Fibroblast of lung (primary cell): ENCODE measurements at places on chromosomes 2 and 18.

- DNase-seq, result no peak
These were observed 241.9 kb upstream of the CNTNAP5 start for GRCh38 chr2:123783164-123783563.

GRCh38 chr2:178530131-178530530 lies 49.9 kb downstream of the PLEKHA3 start:
- DNase-seq, result no peak

- no peak for DNase-seq
These were observed 31.4 kb downstream of the MAP4K4 start for GRCh38 chr2:101728865-101729264.

DNA sequence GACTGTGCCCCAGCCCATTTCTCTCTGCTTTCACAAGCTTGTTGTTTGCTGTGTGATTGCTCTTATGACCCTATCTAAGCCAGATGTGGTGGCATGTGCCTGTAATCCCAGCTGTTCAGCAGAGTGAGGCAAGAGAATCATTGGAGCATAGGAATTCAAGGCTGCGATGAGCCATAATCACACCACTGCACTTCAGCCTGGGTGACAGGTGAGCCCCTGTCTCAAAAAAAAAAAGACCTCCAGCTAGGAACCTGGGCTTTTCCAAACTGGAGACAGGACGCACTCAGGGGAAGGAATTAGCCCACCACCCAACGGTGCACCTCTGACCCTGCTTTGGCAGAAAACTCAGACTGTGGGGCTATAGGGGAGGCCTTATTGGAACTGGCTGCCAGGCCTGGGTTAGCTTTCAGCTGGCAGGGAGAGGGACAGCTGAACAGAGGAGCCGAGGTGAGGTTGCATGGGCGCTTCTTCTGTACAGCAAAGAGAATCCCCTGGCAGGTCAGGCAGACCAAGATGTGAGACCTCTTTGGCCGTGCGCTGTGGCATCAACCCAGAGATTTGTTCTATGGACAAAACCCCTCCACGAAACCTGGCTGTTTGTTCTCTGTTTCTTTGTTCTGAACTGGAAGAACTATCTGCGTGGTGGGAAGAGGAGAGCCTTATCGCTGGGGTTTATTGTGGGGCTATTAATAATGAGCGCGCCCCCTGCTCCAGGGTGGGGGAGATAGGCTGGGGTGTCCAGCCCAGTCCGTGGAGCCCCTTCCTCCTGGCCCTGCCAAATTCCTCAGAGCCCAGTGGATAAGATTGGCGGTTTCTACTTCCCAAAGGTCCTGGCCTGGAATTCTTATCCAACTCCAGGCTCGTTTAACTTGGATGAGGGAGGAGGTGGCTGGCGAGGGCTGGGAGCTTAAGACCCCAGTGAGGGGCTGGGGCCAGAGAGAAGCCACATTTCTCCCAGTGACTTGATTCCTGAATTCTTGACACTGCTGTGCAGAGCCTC lies 38.8 kb upstream of the SMAD7 start:
- DNase-seq, result no peak
